ENCODE measurements at places on chromosomes 3 and 15. TPM values are rescaled to one million over a fixed set of nuclear protein-coding genes. Genes with fewer than 3 reads are reported as not detected.

Gene NCKIPSD
- 32.4 TPM for total RNA-seq

Gene LARP6
- total RNA-seq = 53.7 TPM

Gene CCR9
- not detected for total RNA-seq

Gene RETNLB
- total RNA-seq = not detected

Gene CPNE4
- not detected for total RNA-seq

Gene SI
- total RNA-seq = not detected

- no peaks in the 10 kb centered on the region for H3K27me3 ChIP-seq
- no peak within 1 kb of the TSS for H3K4me3 ChIP-seq
- H3K27ac ChIP-seq = peak within 1 kb of the TSS; percentile 74
- no peaks in the 10 kb centered on the region for H3K36me3 ChIP-seq
- no peaks in the 10 kb centered on the region for H3K4me1 ChIP-seq
These were observed at the start of gene TMEM40 for GRCh38 chr3:12759097-12759679. Gene TMEM40 (minus strand): TSS chr3:12759259. CDS start chr3:12749832, 9,427 bp downstream.

- DNase-seq = no peak
- H3K27ac ChIP-seq = peak overlapping the region; percentile 75
- H3K4me1 ChIP-seq = peaks cover 32% of the 10 kb centered on the region
These were observed 31.3 kb downstream of the CYP8B1 start for GRCh38 chr3:42844412-42844713.

GRCh38 chr15:39854161-39854560 lies 65.9 kb downstream of the GPR176 start:
- H3K36me3 ChIP-seq = no peaks in the 10 kb centered on the region
- DNase-seq = no peak
- H3K27ac ChIP-seq = no peak overlapping the region
- no peak overlapping the region for H3K4me3 ChIP-seq

GRCh38 chr3:143445118-143445517 lies 325.5 kb downstream of the CHST2 start:
- no peaks in the 10 kb centered on the region for H3K36me3 ChIP-seq
- no peaks in the 10 kb centered on the region for H3K27me3 ChIP-seq
- no peaks in the 10 kb centered on the region for H3K4me1 ChIP-seq
- H3K4me3 ChIP-seq = no peak overlapping the region

DNA sequence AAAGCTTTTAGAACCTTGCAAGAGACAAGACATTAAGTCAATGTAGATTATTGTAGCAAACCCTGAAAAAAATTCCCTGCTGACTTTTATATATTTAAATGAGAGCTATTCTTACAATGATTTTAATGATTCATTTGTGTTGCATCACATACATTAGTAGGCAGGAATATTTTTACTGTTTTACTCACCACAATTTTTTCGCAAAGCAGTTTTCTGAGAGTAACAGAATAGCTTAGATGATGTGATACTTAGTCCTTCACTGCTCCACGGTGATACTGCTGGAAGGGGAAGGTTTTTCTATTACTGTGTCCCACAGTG lies 43.9 kb upstream of the CLRN1 start:
- no peak for DNase-seq
- H3K36me3 ChIP-seq = no peaks in the 10 kb centered on the region
- no peaks in the 10 kb centered on the region for H3K27me3 ChIP-seq
- H3K27ac ChIP-seq = no peak overlapping the region
- no peaks in the 10 kb centered on the region for H3K4me1 ChIP-seq

DNA sequence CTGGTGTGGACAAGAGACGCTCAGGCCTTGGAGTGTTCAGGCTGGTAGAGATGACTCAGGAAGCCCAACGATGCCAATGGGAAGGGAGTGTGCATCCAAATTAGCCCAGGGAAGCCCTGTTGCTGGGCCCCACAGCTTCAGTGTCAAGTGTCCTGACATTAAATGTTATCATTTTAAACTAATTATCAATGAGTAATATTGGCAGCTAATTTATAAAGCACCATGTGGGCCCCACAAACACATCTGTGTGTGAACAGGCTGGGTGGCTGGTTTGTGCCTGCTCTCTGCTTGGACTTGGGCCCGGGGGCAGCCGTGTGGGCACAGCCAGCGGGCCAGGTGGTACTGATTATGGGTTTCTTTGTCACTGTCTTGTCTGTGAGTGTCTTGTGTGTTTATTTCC lies 15.0 kb downstream of the FBLN2 start:
- DNase-seq = no peak
- no peaks in the 10 kb centered on the region for H3K36me3 ChIP-seq
- H3K27ac ChIP-seq = no peak overlapping the region
- no peaks in the 10 kb centered on the region for H3K27me3 ChIP-seq
- H3K4me1 ChIP-seq = no peaks in the 10 kb centered on the region

GRCh38 chr15:74752531-74752930 lies 3.9 kb downstream of the CYP1A2 start:
- H3K4me3 ChIP-seq = no peak overlapping the region
- H3K36me3 ChIP-seq = no peaks in the 10 kb centered on the region
- H3K27ac ChIP-seq = no peak overlapping the region
- no peaks in the 10 kb centered on the region for H3K27me3 ChIP-seq
- H3K4me1 ChIP-seq = no peaks in the 10 kb centered on the region

DNA sequence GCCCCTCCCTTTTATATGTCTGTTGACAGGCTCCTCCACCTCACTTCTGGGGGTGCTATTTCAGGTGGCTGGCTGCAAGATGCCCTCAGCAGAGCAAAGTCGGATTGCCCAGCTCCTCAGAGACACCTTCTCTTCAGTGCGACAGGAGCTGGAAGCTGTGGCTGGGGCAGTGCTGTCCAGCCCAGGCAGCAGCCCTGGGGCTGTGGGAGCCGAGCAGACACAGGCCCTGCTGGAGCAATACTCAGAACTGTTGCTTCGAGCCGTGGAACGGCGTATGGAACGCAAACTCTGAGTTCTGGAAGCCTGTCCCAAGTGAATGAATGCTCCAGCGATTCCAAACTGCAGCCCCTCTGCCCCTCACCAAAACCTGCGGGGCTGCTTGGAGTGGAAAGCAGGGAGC lies 2.7 kb upstream of the JMJD7 start:
- H3K36me3 ChIP-seq = peaks cover 8% of the 10 kb centered on the region
- H3K27me3 ChIP-seq = no peaks in the 10 kb centered on the region
- H3K4me1 ChIP-seq = no peaks in the 10 kb centered on the region
- no peak overlapping the region for H3K4me3 ChIP-seq

DNA sequence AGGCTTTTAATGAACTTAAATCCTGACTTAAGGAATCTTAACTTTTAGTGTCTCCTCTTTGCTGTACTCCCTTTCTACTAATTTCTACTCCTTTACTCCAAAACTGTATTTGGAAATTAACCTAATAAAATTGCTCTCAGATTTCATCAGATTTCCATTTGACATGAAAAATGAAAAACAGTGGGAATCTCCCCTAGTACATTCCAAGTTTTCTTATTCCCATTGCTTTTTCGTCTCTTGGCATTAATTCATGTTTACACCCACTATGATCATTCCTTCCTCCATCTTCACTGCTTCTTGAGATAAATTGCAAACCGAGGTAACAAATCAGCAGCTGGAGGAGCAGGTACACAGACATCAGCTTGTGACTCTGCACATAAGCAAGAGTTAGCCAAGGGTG lies 208.7 kb downstream of the VGLL3 start:
- peaks cover 40% of the 10 kb centered on the region for H3K4me1 ChIP-seq
- no peak overlapping the region for H3K4me3 ChIP-seq
- H3K36me3 ChIP-seq = no peaks in the 10 kb centered on the region
- H3K27me3 ChIP-seq = no peaks in the 10 kb centered on the region

GRCh38 chr3:7728566-7729519 lies 772.8 kb upstream of the LMCD1 start:
- no peak overlapping the region for H3K27ac ChIP-seq
- H3K4me3 ChIP-seq = no peak overlapping the region
- no peaks in the 10 kb centered on the region for H3K4me1 ChIP-seq
- no peaks in the 10 kb centered on the region for H3K36me3 ChIP-seq

- H3K36me3 ChIP-seq = no peaks in the 10 kb centered on the region
- H3K27me3 ChIP-seq = no peaks in the 10 kb centered on the region
- no peak overlapping the region for H3K4me3 ChIP-seq
These were observed 29.7 kb upstream of the STRIT1 start for GRCh38 chr3:155323063-155323666.

- no peaks in the 10 kb centered on the region for H3K36me3 ChIP-seq
- no peaks in the 10 kb centered on the region for H3K27me3 ChIP-seq
- H3K4me1 ChIP-seq = peaks cover 14% of the 10 kb centered on the region
- H3K27ac ChIP-seq = peak overlapping the region; percentile 75
- peak overlapping the region; percentile 88 for H3K4me3 ChIP-seq
- DNase-seq = no peak
These were observed 988 bp upstream of the CHSY1 start for GRCh38 chr15:101252836-101253235.

GRCh38 chr15:62089616-62090015 lies 22.8 kb downstream of the C2CD4A start:
- no peaks in the 10 kb centered on the region for H3K4me1 ChIP-seq
- no peak overlapping the region for H3K27ac ChIP-seq
- no peak overlapping the region for H3K4me3 ChIP-seq
- no peaks in the 10 kb centered on the region for H3K27me3 ChIP-seq
- H3K36me3 ChIP-seq = no peaks in the 10 kb centered on the region
- no peak for DNase-seq

DNA sequence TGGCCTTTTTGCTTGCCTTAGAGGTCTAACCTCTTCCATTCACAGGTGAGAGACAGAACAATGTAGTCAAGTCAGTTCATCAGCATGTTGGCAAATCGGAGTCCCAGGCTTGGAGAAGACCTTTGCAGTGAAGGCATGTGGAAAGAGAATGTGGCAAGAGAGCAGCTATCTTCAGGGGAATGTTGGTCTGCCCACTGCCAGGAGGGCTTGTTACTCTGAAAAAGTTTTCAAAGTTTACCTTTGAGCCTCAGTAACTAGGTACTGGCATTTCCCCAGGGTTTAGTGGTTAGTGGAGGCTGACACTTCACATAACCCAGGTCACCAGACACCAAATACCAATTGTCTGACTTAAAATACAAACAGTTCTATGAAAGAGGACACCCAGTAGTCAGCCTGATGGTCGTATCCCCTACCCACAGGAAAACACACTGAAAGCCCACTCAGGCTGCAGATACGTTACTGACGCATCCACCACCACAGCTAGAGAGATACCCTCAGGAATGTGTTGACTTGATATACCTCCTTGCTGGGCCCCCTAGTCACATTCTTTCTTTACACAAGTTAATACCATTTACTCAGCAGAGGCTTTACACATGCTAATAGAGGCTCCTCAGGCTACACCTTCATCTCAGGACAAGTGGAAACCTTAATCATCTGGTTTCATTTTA lies 9.7 kb upstream of the ARID3B start:
- no peaks in the 10 kb centered on the region for H3K36me3 ChIP-seq
- no peak for DNase-seq
- no peaks in the 10 kb centered on the region for H3K27me3 ChIP-seq
- no peaks in the 10 kb centered on the region for H3K4me1 ChIP-seq
- H3K27ac ChIP-seq = no peak overlapping the region

DNA sequence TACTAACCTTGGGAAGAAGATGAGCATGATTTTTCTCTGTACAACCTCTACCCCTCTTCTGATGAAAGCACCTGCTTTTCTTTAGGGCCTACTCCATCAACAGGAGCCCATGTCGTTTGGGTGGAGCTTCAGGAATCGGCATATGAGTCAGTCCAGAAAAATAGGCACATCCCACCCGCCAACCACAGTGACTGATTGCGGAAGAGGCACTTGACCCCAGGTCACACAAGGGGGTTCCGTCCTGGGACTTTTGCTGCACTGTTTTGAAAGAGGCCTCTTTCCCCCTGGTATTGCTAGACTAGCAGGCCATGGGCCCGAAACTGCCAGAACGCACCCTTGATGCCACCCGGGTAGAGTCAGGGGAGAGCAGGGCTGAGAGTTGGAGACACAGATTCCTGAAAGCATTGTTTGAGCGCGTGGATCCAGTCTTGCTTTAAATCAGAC lies 19.3 kb upstream of the NRROS start:
- peaks cover 27% of the 10 kb centered on the region for H3K4me1 ChIP-seq
- no peak overlapping the region for H3K4me3 ChIP-seq

DNA sequence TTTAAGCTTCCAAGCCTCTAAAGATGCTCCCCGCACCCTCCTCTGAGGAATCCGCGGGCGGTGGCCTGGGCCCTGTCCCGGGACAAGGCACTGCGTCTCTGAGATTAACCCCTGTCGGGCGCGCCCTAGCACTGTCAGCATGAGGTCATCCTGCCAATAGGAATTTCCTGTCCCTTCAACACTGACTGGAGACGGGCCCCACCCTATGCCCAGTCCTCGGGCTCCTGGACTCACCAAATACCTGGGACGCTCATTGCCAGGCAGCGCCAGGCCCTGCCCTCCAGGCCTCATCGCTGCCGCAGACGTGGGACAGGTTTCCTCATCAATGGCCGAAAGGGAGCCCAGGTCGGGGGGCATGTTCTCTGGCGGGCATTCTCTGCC lies 67.6 kb upstream of the SH3GL3 start:
- H3K27me3 ChIP-seq = no peaks in the 10 kb centered on the region
- no peak for DNase-seq
- H3K4me1 ChIP-seq = no peaks in the 10 kb centered on the region

DNA sequence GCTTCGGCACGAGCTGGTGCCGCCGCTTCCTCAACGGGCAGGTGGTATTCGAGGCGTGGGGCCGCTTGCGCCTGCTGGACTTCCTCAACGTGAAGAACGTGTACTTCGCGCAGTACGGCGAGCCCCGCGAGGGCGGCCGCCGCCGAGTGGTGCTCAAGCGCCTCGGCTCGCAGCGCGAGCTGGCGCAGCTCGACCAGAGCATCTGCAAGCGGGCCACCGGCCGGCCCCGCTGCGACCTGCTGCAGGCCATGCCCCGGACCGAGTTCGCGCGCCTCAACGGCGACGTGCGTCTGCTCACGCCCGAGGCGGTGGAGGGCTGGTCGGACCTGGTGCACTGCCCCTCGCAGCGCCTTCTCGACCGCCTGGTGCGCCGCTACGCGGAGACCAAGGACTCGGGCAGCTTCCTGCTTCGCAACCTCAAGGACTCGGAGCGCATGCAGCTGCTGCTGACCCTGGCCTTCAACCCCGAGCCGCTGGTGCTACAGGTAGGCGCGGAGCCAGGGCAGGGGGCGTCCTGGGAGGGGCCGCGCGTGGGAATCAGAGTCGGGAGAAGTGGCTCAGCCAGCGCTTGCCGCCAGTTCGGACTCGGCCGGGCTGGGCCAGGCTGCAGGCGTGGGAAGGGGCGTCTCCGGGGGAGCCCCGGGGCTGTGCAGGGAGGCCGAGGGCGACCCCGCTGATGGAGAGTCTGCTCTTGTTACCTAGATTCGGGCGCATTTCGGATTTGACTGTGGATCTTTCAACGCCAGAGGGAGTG lies 1.1 kb downstream of the DIPK2A start:
- H3K4me3 ChIP-seq = peak overlapping the region; percentile 79
- no peaks in the 10 kb centered on the region for H3K27me3 ChIP-seq
- DNase-seq = no peak
- peak overlapping the region; percentile 94 for H3K27ac ChIP-seq

- H3K27ac ChIP-seq = no peak overlapping the region
- no peaks in the 10 kb centered on the region for H3K36me3 ChIP-seq
- no peaks in the 10 kb centered on the region for H3K27me3 ChIP-seq
- no peaks in the 10 kb centered on the region for H3K4me1 ChIP-seq
- no peak for DNase-seq
These were observed 121.6 kb upstream of the MRPS22 start for GRCh38 chr3:139222100-139222657.

DNA sequence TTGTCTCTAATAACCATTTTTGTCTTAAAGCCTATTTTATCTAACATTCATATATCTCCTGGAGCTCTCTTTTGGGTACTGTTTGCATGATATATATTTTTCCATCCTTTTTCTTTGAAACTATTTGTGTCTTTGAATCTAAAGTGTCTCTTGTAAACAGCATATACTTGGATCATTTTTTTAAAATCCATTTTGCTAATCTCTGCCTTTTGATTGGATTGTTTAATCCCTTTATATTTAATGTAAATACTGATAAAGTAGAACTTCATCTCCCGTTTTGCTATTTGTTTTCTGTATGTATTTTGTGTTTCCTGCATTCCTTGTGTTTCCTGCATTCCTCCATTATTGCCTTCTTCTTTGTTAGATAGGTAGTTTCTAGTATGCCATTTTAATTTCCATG lies 31.4 kb downstream of the ACAA1 start:
- H3K27me3 ChIP-seq = no peaks in the 10 kb centered on the region
- no peaks in the 10 kb centered on the region for H3K4me1 ChIP-seq
- H3K4me3 ChIP-seq = no peak overlapping the region
- no peaks in the 10 kb centered on the region for H3K36me3 ChIP-seq
- DNase-seq = no peak
